Stimulated activated CD8-positive, alpha-beta memory T cell treated with anti-CD3 and anti-CD28 coated beads, Interleukin-2, amount 100 ng/mL, for 48 hours (primary cell): ENCODE measurements at places on chromosomes 7 and 10.

GRCh38 chr7:131625817-131626372 lies 69.5 kb upstream of the PODXL start:
- DNase-seq: no peak

- DNase-seq: no peak
Measured at GRCh38 chr7:128855559-128855958, 7.1 kb upstream of the ATP6V1F start.

- DNase-seq: no peak
Measured at GRCh38 chr7:67466109-67466508, 469.5 kb downstream of the TYW1 start.

GRCh38 chr7:131164025-131164925 lies 163.4 kb upstream of the MKLN1 start:
- DNase-seq: no peak

DNA sequence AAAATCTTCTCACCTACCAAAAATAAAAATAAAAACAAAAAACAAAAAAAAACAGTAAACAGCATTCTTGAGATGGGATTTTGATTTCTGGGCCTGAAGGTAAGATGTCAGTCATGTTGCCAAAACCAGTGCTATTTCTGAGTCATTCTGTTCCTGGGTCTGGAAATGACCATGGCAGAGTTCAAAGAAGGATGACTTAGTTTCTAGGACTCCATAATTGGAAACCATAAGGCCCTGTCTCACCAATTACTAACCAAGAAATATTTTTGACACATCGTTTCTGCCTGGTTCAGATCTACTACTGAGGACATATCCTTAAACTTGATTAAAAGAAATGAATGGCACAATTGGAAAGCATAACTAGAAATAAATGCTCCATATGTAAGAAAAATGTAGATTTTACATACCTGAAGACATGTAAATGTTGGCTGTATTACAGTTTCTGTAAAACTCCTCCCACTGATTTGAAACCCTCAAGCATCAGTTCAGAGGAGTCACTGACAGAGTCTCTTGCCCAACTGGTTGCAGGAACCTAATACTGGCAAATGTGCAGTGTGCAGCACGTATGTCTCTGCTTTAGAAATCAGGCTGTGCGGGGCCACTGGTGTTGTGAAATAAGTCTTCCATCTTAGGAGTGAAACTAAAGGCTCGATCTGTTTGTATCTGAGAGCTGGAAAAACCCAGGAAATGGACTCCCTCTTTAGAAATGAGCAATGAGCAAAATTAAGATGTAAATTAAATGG lies 84.8 kb upstream of the EGR2 start:
- DNase-seq: no peak

DNA sequence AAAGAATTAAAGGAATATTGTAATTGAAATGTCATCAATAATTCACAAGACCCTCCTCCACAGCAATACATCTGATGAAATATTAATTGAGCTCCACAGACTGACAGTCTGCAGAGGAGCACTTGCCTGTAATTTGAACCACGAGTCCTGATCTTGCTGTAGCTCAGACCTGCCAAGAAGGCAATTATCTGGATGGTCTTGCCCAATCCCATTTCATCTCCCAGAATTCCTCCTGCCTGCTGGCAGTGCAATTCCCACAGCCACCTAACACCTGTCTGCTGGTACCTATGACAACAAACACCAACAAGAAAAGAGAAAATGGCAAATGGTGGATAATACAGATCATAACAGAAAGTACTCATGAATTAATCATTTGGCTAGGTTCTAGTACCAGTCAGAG lies 38.5 kb downstream of the ERCC6 start:
- no peak for DNase-seq
